ENCODE measurements at places on chromosomes 13 and 19.

GRCh38 chr19:34654796-34655195, 22.2 kb downstream of the SCGB2B2 start:
- DNase-seq: no peak

GRCh38 chr19:33343859-33344572, 29.5 kb upstream of the CEBPG start:
- no peak for DNase-seq

- no peak for DNase-seq
Measured at GRCh38 chr13:76795701-76796695, 90.2 kb downstream of the KCTD12 start.

GRCh38 chr19:2867025-2867991, at the start of gene ZNF556:
TSS of gene ZNF556 (plus strand) at chr19:2867335. CDS start at chr19:2867422, 87 bp downstream.
- no peak for DNase-seq

DNA sequence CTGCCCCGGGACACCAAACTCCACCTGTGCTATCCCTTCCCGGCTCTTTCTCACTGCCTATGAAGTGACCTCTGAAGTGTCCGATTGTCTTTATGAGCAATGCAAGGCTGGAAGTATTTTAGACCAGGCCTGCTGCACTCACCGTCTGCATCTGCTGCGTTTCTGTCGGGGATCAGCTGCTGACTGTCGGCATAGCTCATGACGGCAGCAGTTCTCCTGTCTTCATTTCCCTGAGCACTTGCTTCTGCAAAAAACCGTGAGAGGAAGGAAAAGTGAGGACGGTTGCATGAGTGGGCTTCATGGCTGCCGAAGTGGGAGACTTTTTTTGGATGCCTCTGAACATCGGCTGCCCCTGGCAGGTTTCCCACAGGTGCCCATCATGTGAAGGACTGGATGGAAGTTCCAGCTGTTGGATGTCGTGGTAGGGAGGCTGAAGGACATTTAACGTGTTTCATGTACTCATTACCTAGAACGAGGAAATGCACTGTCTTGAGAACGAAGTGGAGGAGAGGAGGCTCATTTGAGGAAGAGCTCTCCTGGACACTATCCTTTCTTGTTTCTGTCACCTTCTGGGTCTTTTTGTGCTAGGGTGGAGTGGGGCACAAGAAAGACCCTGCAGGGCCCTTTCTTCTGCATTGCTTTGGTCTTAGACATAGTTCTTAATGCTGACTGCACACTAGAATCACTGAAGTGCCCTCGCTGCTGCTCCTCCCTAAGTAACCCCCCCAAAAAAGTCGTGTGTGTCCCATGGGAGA, 94.7 kb downstream of the RNASEH2B start:
- no peak for DNase-seq

- DNase-seq: no peak
Measured at GRCh38 chr19:51441410-51442390, 16.6 kb downstream of the SIGLEC8 start.

DNA sequence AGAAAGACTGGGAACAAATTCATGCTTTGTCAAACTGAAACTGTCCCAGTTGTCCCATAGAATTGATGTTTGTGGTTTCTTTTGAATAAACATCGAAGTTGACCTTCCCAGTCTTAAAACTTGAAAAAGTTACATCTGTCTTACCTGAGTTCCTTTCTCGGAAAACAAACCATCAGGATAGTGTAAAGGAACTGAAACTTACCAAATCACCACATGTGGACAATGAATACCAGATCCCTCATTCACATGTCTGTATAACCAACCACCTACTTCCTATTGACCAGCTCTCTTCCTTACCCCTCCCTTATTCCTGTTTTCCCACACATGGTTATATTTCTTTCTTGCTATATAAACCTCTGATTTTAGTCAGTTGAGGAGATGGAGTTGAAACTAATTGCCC, 791.7 kb upstream of the PCDH20 start:
- DNase-seq: no peak

GRCh38 chr13:103952183-103952582, 886.0 kb upstream of the SLC10A2 start:
- no peak for DNase-seq

DNA sequence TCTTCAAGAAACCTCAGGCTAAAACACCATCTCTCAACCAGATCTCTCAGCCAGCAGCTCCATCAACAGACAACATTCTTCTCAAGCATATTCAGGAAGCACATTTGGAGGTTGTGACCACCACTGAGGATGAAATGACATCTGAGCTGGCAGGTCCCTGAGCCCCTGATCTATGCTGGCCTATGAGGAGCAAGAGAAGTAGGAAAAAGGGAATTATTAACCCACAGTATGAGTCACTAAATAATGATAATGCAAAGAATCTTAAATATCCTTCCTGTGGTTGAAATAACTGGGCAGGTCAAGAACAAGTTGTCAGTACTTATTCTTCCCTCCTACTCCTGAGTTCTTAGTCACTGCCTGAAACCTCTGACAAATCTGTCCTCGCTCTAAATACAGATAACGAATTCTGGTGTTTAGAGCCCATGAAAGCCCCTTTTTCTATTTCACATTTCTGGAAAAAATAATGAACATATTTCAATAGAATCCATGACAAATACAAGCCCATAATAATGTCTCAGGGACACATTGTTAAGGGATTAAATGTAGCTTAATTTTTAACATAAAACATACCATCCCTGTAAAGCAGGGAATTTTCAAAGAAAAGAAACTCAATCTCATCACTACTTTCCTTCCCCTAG, 225.8 kb upstream of the IRS2 start:
- no peak for DNase-seq

GRCh38 chr19:49393881-49394280, 5.8 kb downstream of the KASH5 start:
- no peak for DNase-seq

All from neural crest cell (in vitro differentiated cells).